PC-3 (cell line): ENCODE measurements at places on chromosomes 12 and 14. TPM values are rescaled to one million over a fixed set of nuclear protein-coding genes. Genes with fewer than 3 reads are reported as not detected.

The PLEKHG3 gene
- total RNA-seq = 49.6 and 64.0 TPM in 2 replicates

The TAS2R14 gene
- 1.6 and 1.8 TPM in 2 replicates for total RNA-seq

The TIMELESS gene
- 26.5 and 29.5 TPM in 2 replicates for total RNA-seq

The CACNA2D4 gene
- total RNA-seq = not detected in 2 replicates

The POTEG gene
- 0.12 TPM in 1 of 2 replicates, not detected in the other for total RNA-seq

The FGF6 gene
- not detected in 2 replicates for total RNA-seq

The PRR4 gene
- total RNA-seq = 3.5 and 9.3 TPM in 2 replicates

The STXBP6 gene
- 0.40 TPM in 1 of 2 replicates, not detected in the other for total RNA-seq

The LRRK2 gene
- 0.33 TPM in 1 of 2 replicates, not detected in the other for total RNA-seq

DNA sequence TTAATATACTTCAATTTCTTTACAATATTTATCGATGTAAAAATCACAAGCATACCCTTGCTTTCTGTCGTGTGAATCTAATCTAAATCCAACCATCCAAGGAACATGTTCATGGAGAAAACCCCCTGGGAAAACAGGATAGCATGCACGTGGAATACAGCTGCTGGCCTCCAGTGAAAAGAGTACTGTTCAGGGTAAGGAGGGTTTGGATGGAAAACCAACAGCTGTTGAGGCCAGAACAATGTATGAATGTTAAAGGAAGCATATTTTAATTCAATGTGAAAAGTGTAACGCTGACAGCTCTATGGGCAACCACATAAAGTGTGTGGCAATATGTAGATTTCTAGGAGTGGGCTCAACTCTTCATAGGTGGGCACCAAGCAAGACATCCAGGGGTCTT is 344.0 kb downstream of the TMEM132D start:
- DNase-seq = no peak
- H3K4me3 ChIP-seq = no peak overlapping the region
- H3K36me3 ChIP-seq = no peaks in the 10 kb centered on the region
- peaks cover 15% of the 10 kb centered on the region; the same call in 1 of the 2 replicates for H3K27me3 ChIP-seq
- no peaks in the 10 kb centered on the region for H3K4me1 ChIP-seq

GRCh38 chr12:113138826-113139225 is 3.3 kb upstream of the RASAL1 start:
- no peaks in the 10 kb centered on the region for H3K4me1 ChIP-seq
- no peak overlapping the region for H3K4me3 ChIP-seq
- H3K27ac ChIP-seq = no peak overlapping the region
- DNase-seq = no peak
- no peaks in the 10 kb centered on the region for H3K36me3 ChIP-seq
- 0 out of 2 replicates have a peak, but pooled peaks cover 5% of the 10 kb centered on the region for H3K27me3 ChIP-seq

DNA sequence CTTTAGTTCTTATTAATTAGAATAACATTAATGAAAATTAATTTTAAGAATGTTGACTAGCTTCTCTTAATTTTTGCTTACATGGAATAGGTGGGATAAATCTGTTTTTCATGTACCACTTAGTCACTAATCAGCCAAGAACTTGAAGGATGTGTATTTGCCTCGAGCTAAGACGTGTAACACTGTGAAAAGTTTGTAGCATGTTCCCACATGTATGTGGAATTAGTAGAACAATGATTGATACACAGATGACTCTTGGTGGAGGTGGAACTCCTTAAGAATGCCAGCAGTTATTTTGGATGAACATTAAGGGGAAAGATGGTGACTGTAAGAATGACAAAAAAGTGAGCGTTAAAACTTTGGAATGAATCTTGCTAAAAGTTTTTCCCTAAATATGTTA is 435.7 kb upstream of the MDGA2 start:
- DNase-seq = no peak
- peaks cover 66% of the 10 kb centered on the region for H3K27me3 ChIP-seq
- H3K36me3 ChIP-seq = no peaks in the 10 kb centered on the region
- H3K4me1 ChIP-seq = no peaks in the 10 kb centered on the region
- H3K4me3 ChIP-seq = no peak overlapping the region
- no peak overlapping the region for H3K27ac ChIP-seq

DNA sequence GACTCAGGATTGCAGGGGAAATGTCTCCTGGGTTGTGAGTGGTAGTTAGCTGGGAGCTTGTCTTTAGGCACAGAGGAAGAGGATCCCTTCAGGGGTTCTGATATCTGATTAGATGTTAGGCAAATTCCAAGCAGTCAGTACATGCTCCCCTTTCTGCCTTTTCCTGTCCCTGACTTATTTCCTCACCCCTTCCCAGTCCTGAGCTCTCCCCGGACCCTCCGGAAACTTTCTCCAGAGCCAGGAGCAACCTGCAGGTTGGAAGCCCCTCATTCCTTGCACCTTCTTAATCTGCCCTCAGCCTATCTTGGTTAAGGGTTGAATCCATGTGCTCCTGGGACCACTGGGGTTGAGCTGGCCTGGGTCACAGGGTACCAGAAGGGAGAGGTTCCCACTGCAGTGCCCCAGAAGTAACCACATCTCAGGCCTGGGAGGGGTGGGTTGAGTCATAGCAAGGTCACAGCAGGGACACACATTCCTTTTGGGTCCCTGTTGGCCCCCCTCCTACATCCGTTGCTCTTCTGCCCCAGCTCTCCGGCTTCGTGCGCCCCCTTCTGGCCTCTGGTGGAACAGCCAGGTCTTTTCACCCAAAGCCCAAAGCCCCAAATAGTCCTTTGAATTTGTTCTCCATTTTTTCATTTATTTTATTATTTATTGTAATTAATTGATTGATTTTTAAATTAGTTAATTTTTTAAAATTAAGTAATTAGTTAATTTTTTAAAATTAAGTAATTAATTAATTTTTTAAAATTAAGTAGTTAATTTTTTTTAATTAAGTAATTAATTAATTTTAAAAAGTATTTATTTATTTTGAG is 1.8 kb downstream of the IGFBP6 start:
- H3K4me1 ChIP-seq = peaks cover 39% of the 10 kb centered on the region
- peak overlapping the region; percentile 83 for H3K27ac ChIP-seq
- H3K4me3 ChIP-seq = peak overlapping the region; percentile 96

DNA sequence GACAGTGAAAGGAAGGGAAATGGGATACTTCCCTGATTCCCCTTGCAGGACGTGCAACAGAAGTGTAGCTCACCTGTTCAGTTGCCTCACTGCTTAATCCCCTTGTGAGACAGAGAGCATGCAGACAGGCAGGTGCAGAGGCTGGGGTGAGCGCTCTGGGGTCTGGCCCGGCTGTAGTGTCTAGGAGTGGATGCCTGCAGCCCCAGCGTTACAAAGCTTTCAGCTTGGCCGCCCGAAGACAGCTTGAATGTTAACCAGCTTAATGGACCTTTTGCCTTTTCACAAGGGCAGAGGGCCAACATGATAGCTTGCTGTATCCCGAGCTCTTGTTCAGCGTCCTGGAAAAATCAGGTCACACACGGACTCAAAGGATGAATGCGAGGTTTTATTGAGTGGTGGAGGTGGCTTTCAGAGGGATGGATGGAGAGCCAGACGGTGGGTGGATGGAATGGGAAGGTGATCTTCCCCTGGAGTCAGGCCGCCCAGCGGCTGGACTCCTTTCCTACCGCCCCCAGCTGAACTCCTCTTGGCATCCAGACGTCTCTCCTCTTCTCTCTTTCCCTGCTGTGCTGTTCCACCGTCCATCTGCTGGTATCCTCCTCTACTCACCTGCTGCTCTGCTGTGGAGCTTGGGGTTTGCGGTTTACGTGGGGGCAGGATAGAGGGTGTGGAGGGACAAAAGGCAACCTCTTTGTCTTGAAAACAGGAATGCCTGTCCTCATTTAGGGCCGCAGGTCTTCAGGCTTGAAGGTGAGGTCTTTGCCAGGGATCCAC is 86.2 kb upstream of the RESF1 start:
- DNase-seq = no peak
- no peak overlapping the region for H3K27ac ChIP-seq
- no peaks in the 10 kb centered on the region for H3K36me3 ChIP-seq

DNA sequence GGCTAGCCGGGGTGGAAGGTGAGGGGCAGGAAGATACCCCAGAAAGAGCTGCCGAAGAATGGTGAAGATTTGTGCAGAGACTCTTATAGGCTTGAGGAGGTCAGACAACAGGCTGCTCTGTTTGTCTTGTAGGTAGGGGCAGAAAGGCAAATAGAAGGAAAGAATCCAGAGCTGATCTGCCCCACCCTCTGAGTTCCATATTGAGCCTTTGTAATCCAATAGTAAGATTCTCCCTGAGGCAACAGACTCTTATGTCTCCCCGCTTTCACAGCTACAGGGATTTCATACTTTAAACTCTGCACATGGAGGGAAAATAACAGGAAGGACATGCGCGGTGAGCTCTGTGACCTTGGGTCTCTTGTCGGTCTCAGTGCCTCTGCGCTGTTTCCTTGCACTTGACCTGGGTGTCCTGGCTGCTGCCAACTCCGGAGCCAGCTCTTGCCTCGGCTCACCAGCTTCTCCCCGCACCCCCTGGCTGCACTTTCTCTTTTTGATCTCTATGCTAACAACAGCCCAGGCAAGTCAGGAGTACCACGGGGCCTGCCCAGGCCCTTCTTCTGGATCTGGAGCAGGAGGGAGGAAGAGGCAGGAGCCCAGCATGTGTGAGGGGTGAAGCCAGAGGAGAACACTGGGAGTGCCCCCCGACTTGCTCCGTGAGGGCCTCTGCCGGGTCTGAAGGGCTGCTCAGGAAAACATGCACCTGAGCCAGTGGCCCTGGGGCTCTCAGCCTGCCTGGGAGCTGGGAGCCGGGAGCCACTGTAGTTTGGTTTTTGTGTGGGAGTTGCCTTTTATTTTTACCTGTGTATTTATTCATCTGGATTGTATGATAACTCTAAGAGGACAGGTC is 75.8 kb downstream of the PPP1R36 start:
- H3K4me1 ChIP-seq = peaks cover 35% of the 10 kb centered on the region
- no peak for DNase-seq
- H3K4me3 ChIP-seq = no peak overlapping the region
- H3K27ac ChIP-seq = no peak overlapping the region

DNA sequence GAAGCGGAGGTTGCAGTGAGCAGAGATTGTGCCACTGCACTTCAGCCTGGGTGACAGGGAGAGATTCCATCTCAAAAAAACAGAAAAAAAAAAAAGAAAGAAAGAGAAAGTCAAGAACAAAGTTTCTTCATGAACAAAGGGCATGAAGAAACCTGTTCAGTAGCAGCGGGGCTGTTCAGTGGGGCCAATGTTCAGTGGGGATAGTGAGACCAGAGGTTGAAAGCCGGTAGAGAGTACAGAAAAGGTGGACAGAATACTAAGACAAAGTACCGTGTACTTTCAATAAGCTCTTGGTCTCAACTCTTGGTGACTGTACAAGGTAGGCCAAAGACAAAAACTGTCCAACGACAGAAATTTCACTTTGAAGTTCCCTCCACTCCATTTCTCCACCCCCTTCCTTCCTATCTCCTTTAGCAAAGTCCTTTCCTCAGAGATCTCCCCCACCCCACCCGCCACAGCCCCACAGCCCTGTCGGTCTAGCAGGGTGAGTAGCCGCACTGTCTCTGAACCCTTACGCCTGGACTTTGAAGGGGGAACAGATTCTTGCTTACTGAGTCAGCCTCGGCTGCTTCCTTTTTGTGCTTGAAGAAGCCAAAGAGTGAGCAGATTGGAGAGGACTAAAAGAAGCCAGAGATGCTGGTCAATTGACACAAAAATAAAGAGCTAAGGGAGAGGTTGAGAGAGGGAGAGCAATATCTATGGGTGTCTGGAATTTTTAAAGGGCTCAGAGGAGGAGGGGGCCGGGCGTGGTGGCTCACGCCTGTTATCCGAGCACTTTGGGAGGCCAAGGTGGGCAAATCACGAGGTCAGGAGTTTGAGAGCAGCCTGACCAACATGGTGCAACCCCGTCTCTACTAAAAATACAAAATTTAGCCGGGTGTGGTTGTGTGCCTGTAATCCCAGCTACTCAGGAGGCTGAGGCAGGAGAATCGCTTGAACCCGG is 44.2 kb upstream of the FOS start:
- H3K4me3 ChIP-seq = no peak overlapping the region
- no peaks in the 10 kb centered on the region for H3K36me3 ChIP-seq
- H3K27me3 ChIP-seq = no peaks in the 10 kb centered on the region
- peaks cover 24% of the 10 kb centered on the region for H3K4me1 ChIP-seq

DNA sequence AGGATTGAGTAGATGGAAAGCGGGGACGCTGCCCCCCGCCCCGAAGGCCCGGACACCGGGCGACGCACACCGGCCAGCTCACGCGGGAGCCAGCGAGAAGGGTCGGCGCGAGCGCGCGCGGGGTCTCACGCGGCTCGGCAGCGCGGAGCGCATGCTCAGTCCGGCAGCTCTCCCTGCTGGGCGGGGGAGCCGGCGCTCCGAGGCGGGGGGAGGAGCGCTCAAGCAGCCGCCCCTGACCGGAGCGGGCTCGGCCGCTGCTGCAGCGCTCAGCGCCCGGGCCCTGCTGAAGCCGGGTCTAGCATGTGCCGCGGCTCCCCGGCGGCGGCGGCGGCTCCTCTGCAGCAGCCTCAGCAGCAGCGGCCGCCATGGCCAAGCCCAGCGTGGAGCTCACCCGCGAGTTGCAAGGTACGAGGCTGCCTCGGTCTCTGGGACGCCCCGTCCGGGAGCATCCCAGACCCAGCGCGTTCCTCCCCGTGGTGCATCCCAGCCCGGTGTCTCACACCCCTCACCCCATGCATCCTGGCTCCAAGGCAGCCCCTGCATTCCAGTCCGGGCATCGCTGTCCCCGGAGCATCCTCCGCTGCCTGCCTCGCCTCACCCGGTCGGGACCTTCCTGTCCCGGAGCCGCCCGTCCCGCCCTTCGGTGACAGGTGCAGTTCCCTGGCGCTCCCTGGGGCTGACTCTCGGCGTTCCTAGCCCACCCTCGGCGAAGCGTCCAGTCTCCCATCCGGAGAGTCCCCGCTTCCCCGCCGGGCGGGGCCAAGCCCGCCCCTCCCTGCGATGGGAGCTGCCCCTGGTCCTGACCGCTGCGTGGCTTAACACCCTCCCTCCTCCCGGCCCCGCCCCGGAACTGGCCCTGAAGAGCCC is at the start of gene CARMIL3:
TSS of gene CARMIL3 (plus strand) at position 221 of the 867 bp plus-strand sequence. CDS start at position 366, 145 bp downstream.
- H3K27ac ChIP-seq = no peak within 1 kb of the TSS
- H3K4me3 ChIP-seq = peak within 1 kb of the TSS; percentile 78
- H3K27me3 ChIP-seq = peaks cover 15% of the 10 kb centered on the region; the same call in 1 of the 2 replicates
- peaks cover 6% of the 10 kb centered on the region; the same call in 1 of the 2 replicates for H3K4me1 ChIP-seq
- DNase-seq = peak; percentile 57

GRCh38 chr12:2654311-2654710 is 140.5 kb upstream of the FKBP4 start:
- no peak for DNase-seq
- H3K27ac ChIP-seq = no peak overlapping the region
- H3K36me3 ChIP-seq = no peaks in the 10 kb centered on the region

DNA sequence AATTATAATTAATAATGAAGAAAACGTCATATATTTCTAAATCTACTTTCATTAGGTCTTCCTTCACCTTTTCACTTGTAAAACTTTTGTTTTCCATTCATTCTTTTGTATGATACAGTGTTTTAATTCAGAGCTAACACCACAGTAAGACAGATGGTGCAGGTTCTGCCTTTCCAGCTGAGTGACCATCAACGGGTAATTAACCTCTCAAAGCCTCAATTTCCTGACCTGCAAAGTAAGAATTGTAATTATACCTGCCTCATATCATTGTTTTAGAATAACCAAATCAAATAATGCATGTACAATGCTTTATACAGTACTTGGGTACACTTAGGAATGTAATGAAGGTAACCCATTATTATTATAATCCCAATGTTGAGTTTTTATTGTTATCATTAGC is 157.6 kb downstream of the FOXA1 start:
- peaks cover 24% of the 10 kb centered on the region for H3K4me1 ChIP-seq
- no peak overlapping the region for H3K4me3 ChIP-seq
- H3K27ac ChIP-seq = peak overlapping the region; percentile 94
- no peaks in the 10 kb centered on the region for H3K27me3 ChIP-seq

GRCh38 chr14:95140060-95140858 is 17.1 kb downstream of the DICER1 start:
- no peak overlapping the region for H3K4me3 ChIP-seq
- DNase-seq = peak; percentile 18
- no peak overlapping the region for H3K27ac ChIP-seq
- no peaks in the 10 kb centered on the region for H3K27me3 ChIP-seq
- H3K36me3 ChIP-seq = no peaks in the 10 kb centered on the region; the same call in 1 of the 2 replicates
